Endodermal cell (in vitro differentiated cells): ENCODE measurements at places on chromosomes 16 and 17. TPM values are rescaled to one million over a fixed set of nuclear protein-coding genes. Genes with fewer than 3 reads are reported as not detected.
A peak's percentile ranks its signal among the peaks of the same experiment; 100 is the strongest.

GRCh38 chr17:59141860-59142259, 13.1 kb downstream of the SKA2 start:
- no peaks in the 10 kb centered on the region for H3K4me1 ChIP-seq
- DNase-seq = no peak
- H3K4me3 ChIP-seq = no peak overlapping the region
- peaks cover 19% of the 10 kb centered on the region for H3K36me3 ChIP-seq
- no peaks in the 10 kb centered on the region for H3K27me3 ChIP-seq

The FOXC2 gene
- total RNA-seq = not detected in 3 replicates

- H3K27me3 ChIP-seq = no peaks in the 10 kb centered on the region
- H3K36me3 ChIP-seq = no peaks in the 10 kb centered on the region
Observed at GRCh38 chr17:35286120-35286781, 43.4 kb downstream of the SLFN5 start.

The CCDC154 gene
- 2.1 and 2.2 TPM in 2 replicates for total RNA-seq

- H3K27ac ChIP-seq = peak overlapping the region; percentile 11
- H3K4me3 ChIP-seq = no peak overlapping the region
- peak; percentile 77 for DNase-seq
- peaks cover 34% of the 10 kb centered on the region for H3K36me3 ChIP-seq
Observed at GRCh38 chr17:45282683-45283644, 21.1 kb upstream of the SPATA32 start.

GRCh38 chr17:34252444-34253138, 2.5 kb upstream of the CCL2 start:
- DNase-seq = peak; percentile 67
- H3K4me3 ChIP-seq = peak overlapping the region; percentile 76
- peaks cover 19% of the 10 kb centered on the region for H3K36me3 ChIP-seq
- no peaks in the 10 kb centered on the region for H3K27me3 ChIP-seq

The WFDC1 gene
- 0.14 to 0.15 TPM in 2 of 3 replicates, not detected in the other for total RNA-seq

DNA sequence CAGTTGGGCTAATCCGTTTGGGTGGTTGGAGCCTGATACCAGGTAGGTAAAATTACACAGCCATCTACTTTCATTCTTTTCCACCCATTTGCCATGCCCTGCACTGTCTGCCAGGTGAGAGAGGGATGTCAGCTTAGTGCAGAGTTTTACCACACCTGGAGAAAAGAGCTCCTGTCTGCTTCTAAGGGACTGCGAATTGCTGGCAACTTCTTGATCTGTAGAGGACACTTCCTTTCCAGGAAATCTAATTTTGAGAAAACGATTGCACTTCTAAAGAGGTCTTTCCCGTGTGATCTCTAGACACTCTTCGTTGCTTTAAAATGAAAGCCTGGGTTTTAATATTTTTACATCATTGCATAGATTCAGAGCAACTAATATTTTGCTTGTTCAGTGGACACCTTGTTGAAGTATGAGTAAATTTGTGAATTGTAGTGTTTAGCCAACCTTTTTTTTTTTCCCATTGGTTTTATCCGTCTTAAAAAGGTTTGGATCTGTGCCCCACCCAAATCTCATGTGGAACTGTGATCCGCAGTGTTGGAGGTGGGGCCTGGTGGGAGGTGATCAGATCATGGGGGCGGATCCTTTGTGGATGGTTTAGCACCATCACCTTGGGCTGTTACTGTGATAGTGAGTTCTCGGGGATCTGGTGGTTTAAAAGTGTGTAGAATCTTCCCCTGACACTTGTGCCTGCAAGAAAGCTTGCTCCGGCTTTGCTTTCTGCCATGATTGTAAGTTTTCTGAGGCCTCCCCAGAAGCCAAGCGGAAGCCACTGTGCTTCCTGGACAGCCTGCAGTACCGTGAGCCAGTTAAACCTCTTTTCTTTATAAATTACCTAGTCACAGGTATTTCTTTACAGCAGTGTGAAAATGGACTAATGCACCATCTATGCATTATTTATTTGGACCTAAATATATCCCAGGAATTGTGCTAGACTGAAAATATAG, 104.6 kb downstream of the PRKCA start:
- no peak for DNase-seq
- H3K4me1 ChIP-seq = no peaks in the 10 kb centered on the region
- H3K36me3 ChIP-seq = no peaks in the 10 kb centered on the region
- no peaks in the 10 kb centered on the region for H3K27me3 ChIP-seq
- no peak overlapping the region for H3K27ac ChIP-seq

DNA sequence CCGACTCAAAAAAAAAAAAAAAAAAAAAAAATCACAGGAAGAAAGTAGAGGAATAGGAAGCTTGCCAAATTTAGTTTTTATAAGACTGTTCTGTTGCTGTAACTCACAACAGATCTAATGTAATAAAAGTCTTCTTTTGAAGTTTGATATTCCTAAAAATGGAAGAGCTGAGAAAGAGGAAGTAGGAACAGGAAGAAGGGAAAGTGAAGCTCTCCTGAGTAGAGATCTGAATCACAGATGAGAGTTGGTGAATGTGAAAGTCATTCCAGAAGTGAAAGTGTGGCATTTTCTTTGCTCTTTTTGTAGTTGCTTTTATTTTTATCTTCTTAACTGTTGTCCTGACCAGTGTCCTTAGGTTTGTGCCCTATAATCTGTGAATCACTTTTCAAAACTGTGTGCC, 2.1 kb downstream of the NMT1 start:
- peaks cover 11% of the 10 kb centered on the region for H3K36me3 ChIP-seq
- no peak for DNase-seq
- H3K4me3 ChIP-seq = no peak overlapping the region
- no peak overlapping the region for H3K27ac ChIP-seq

GRCh38 chr17:71710816-71711215, 410.0 kb upstream of the SOX9 start:
- H3K36me3 ChIP-seq = no peaks in the 10 kb centered on the region
- no peaks in the 10 kb centered on the region for H3K27me3 ChIP-seq
- no peak overlapping the region for H3K27ac ChIP-seq

The CACNG1 gene
- total RNA-seq = not detected in 3 replicates

GRCh38 chr16:83717308-83717707, 90.5 kb upstream of the HSBP1 start:
- DNase-seq = peak; percentile 78
- no peak overlapping the region for H3K27ac ChIP-seq
- no peaks in the 10 kb centered on the region for H3K36me3 ChIP-seq
- no peaks in the 10 kb centered on the region for H3K27me3 ChIP-seq
- no peaks in the 10 kb centered on the region for H3K4me1 ChIP-seq
- no peak overlapping the region for H3K4me3 ChIP-seq

DNA sequence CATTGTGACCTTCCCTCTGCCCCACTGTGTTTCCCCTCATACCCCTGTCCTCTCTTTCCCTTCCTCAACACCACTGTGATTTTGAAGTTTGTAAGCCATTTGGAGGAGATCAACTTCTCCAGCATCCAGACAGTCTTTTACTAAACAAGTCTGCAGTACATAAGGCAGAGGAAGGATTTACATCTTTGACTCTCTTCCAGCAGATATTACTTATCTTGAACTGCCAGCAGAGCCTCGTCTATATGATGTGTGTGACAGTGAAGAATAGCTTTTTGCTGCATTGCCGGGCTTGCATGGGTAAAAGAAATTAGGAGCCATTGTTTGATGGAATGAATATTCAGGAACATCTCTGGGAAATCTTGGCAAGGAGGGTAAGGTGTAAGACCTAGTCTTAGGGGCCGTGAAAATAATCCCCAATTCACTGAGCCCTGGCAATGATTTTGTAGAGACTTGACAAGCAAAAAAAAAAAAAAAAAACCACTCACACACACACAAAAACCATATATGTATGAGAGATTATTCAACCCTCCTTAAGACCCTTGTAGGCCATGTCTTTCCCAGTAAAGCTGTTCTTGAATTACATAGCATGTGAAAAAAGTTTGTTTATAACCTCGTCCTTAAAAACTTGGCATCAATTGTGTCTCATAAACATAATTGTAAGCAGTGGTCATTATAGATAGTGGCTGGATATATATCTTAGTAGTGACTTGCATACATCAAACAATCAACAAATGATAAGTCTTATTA, 903.9 kb downstream of the CDH11 start:
- no peaks in the 10 kb centered on the region for H3K4me1 ChIP-seq
- no peaks in the 10 kb centered on the region for H3K36me3 ChIP-seq
- no peaks in the 10 kb centered on the region for H3K27me3 ChIP-seq
- no peak overlapping the region for H3K4me3 ChIP-seq
- no peak overlapping the region for H3K27ac ChIP-seq

DNA sequence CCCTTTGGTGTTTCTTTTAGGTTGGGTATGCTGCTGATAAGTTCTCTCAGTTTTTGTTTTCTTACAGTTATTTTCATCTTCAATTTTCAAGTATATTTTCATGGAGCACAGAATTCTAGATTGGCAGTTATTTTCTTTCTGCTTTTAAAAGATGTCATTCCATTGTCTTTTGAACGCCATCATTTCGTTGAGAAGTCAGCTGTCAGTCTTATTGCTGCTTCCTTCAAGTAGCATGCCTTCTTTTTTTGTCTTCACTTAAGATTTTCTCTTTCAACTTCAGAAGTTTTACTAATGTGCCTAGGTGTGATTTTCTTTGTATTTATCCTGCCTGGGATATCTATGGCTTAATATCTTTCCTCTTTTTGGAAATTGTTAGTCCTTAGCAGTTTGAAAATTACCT, 262.2 kb upstream of the PMFBP1 start:
- H3K4me3 ChIP-seq = peak overlapping the region; percentile 37
- H3K4me1 ChIP-seq = no peaks in the 10 kb centered on the region
- DNase-seq = no peak
- H3K27me3 ChIP-seq = no peaks in the 10 kb centered on the region

- H3K27ac ChIP-seq = no peak overlapping the region
- H3K36me3 ChIP-seq = no peaks in the 10 kb centered on the region
- no peak overlapping the region for H3K4me3 ChIP-seq
- H3K27me3 ChIP-seq = no peaks in the 10 kb centered on the region
Observed at GRCh38 chr17:67374329-67375053, 2.6 kb upstream of the PITPNC1 start.

The KCNAB3 gene
- total RNA-seq = 6.2 to 7.2 TPM (median 6.5 TPM) in 3 replicates

- H3K4me1 ChIP-seq = no peaks in the 10 kb centered on the region
- H3K27ac ChIP-seq = no peak overlapping the region
- no peaks in the 10 kb centered on the region for H3K27me3 ChIP-seq
- peaks cover 40% of the 10 kb centered on the region for H3K36me3 ChIP-seq
- H3K4me3 ChIP-seq = no peak overlapping the region
Observed at GRCh38 chr17:75824666-75825065, 19.5 kb downstream of the UNC13D start.

The PRM1 gene
- total RNA-seq = not detected in 3 replicates

- H3K27me3 ChIP-seq = no peaks in the 10 kb centered on the region
- peak overlapping the region; percentile 30 for H3K4me3 ChIP-seq
- DNase-seq = no peak
- peaks cover 6% of the 10 kb centered on the region for H3K4me1 ChIP-seq
- H3K36me3 ChIP-seq = peaks cover 45% of the 10 kb centered on the region
Observed at GRCh38 chr17:28946239-28946638, 5.1 kb downstream of the PHF12 start.

GRCh38 chr17:5687646-5688045, 103.3 kb upstream of the NLRP1 start:
- H3K27ac ChIP-seq = no peak overlapping the region
- no peaks in the 10 kb centered on the region for H3K27me3 ChIP-seq
- H3K4me3 ChIP-seq = no peak overlapping the region
- no peaks in the 10 kb centered on the region for H3K36me3 ChIP-seq

- H3K4me3 ChIP-seq = no peak overlapping the region
- H3K4me1 ChIP-seq = no peaks in the 10 kb centered on the region
- no peaks in the 10 kb centered on the region for H3K27me3 ChIP-seq
- H3K36me3 ChIP-seq = no peaks in the 10 kb centered on the region
Observed at GRCh38 chr16:73713778-73714495, 582.7 kb upstream of the PSMD7 start.

The HBQ1 gene
- 0.97 and 1.3 TPM in 2 replicates for total RNA-seq

The CAPNS2 gene
- total RNA-seq = 0.26 and 0.32 TPM in 2 replicates

The HSF4 gene
- total RNA-seq = 1.7 to 12.1 TPM (median 2.0 TPM) in 3 replicates

The SHCBP1 gene
- total RNA-seq = 10.9 and 15.1 TPM in 2 replicates

The ALDH3A1 gene
- total RNA-seq = 0.32 and 0.44 TPM in 2 replicates

GRCh38 chr16:53142823-53143568, 88.2 kb downstream of the CHD9 start:
- no peak overlapping the region for H3K4me3 ChIP-seq
- no peaks in the 10 kb centered on the region for H3K36me3 ChIP-seq
- no peaks in the 10 kb centered on the region for H3K27me3 ChIP-seq
- peaks cover 3% of the 10 kb centered on the region for H3K4me1 ChIP-seq
- no peak for DNase-seq

DNA sequence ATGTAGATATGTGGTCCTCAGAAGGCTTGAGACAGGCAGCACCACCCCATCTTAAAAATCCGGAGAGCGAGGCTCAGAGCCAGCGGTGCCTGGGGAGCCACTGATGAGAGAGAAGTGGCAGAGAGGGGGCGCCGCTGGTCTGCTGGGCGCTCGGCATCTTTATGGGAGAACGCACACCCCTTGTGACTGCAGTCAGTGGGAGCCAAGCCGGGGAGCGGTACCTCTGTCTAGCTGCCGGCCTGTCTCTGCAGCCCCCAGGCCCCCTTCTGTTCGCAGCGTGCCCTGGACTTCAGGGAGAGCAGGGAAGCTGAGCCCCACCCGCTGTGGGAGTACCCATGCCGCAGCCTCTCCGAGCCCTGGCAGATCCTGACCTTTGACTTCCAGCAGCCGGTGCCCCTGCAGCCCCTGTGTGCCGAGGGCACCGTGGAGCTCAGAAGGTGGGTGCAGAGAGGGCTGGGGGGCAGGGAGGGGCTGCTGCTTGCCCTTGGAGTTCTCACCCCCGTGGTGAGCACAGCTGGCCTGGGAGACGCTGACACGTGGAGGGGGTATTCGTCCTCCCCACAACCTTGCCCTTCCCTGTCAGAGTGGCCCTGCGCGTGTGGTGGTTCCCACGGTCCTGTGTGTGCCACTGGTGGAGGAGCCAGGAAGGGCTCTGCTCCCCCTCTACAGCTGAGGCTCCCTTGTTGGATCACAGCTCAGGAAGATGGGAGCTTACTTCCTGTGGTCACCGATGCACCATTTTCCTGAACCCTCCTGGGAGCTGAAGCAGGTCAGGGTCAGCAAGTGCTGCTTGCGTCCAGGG, 44.8 kb downstream of the PRMT7 start:
- peaks cover 4% of the 10 kb centered on the region for H3K4me1 ChIP-seq
- H3K27me3 ChIP-seq = no peaks in the 10 kb centered on the region
- H3K27ac ChIP-seq = no peak overlapping the region
- DNase-seq = peak; percentile 79
- H3K36me3 ChIP-seq = peaks cover 39% of the 10 kb centered on the region
- H3K4me3 ChIP-seq = no peak overlapping the region

DNA sequence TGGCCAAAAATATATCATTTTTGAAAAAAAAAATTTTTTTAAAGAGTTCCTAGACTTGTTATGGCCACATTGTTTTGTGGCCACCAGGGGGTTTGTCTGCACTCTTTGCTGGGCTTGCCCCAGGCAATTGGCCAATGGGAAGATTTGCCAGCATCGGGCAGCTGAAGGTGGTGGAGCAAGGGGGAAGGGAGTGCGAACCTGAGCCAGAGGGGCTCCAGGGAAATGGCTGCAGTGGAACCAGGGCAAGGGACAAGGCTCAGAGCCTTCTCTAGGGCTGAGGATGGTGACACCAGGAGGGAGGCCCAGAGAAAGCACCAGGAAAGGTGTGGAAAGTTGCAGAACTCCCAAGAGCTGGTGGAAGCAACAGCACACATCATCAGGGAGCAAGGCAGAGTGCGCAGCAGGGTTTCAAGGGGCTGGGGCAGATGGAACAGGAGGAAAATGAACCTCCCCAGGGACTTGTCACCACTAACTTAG, 15.5 kb upstream of the CMIP start:
- H3K27me3 ChIP-seq = no peaks in the 10 kb centered on the region
- no peak overlapping the region for H3K27ac ChIP-seq
